ENCODE measurements at places on chromosomes 6 and 20.

DNA sequence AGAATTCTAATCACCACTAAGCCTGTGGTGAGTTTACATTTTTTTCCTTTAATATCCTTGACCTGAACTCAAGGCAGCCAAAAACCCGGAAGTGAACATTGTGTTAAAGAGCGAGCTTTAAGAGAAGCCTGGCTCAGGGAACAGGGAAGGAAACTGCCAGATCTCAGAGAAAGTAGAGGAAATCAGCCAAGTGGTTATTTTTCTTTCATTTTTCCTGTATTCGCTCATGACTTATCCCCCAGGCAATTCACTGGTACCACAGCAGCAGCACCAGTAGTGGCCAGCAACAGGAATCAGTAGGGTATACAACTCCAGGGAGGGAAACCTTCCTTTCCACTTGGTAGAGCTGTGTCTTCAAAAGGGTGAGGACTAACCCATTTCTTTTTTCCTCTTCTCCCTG lies 89.6 kb upstream of the HMGCLL1 start:
- no peak for DNase-seq

DNA sequence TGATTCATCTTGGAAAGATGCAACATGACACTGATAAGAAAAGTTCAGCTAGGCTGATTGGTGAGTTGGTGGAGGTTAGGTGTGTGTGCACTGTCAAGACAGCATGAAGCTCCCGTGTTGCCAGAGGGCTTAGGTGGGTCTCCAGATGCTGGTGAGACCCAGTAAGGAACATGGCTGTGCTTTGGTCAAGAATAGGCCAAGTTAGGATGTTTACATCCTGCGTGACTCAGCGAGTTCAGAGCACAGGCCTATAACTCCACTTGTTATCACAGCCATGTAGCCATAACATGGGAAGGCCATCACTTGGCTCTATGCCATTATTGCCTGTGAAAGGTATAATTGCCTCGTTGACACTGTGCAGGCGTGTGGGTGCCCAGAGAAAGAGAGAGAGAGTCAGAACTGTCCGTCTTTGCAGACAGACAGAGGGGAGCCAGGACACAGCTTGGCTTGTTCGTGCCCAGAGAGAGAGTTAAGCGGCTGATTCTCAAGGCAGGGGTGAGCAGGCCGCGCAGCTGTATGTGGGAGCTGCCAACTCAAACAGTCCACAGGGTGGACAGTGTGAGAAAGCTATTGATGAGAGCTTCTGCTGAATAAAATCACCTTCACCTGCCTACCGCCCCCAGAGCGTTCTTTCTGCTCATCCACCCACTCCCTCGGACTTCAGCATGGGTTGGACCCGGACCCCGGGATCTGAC lies 43.5 kb downstream of the OR2B6 start:
- DNase-seq = no peak

DNA sequence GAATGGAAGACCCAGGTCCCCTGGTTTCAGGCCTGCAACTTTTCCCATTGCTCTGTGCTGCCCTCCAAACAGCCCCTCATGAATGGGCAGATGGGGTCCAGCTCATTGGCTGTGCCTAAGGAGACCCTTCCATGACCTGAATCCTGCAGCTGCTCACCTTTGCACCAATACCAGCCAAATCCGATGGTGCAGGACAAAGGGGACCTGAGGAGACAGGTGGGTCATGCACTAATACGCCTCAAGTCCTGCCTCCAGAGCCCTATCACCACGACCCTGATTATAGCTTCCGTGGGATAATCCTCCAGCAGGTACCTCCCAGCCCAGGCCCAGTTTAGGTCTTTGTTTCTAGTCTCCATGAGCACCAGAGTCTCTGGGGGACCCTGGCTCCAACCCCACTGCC lies 16.8 kb downstream of the TREM1 start:
- no peak for DNase-seq

DNA sequence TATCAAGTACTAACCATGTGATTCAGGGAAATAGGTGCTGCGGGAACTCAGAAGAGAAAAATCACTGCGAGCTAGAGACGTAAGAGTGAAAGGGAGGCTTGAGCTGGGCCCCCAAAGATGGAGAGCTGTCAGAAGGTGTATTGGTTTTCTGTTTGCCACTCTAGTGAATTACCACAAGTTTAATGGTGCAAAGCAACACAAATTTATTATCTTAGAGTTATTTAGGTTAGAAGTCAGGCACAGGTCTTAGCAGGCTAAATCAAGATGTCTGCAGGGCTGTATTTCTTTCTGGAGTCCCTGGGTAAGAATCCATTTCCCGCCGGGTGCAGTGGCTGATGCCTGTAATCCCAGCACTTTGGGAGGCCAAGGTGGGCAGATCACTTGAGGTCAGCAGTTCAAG lies 2.5 kb downstream of the ZSWIM3 start:
- no peak for DNase-seq

All from HT-29 (cell line).